ENCODE measurements at places on chromosomes 12 and 14.

DNA sequence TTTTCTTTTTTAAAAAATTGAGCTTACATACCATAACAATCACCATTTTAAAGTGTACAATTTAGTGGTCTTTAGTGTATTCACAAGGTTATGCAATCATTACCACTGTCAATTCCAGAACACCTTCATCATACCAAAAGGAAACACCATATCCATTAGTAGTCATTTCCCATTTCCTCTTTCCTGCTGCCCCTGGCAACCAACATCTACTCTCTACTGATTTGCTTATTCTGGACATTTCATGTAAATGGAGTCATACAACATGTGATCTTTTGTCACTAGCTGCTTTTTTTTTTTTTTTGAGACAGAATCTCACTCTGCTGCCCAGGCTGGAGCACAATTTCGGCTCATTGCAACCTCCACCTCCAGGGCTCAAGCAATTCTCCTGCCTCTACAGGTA, 66.8 kb upstream of the CFL2 start:
- DNase-seq = no peak

DNA sequence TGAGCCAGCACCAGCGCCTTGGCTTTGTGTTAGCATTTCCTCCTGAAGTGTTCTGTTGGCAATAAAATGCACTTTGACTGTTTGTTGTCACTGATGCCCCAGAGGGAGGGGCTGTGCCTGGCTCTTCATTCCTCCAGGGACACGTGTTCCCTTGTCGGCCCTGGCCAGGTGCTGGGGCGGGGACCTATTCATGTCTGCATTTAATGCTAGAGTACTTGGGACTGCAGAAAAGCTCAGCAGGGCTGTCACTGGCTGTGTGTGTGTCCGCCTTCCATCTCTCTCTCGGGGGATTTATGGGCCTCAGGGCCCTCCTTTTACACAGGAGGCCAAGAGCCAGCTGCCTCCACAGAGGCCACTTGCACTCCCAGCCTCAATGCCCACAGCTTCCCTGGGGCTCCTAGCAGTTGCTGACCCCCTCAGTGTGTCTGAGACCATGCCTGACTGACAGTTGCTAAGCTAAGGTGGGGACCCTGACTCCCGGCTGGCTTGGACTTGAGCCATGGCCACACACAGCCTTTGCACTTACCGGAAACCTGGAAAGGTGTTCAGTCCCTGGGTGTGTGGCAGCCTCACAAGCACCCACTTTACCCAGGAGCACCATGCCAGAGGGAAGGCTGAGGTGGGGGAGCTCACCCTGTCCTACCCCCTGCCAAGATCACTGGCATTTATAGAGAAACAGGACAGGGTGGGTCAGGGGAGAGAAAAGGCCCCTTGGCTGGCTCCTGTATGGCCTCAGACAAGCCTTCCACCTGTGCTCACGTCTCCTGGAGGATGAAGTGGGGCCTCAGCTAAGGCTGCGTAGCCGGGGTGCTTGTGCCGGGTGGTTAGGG, 27.8 kb downstream of the HIP1R start:
- no peak for DNase-seq

DNA sequence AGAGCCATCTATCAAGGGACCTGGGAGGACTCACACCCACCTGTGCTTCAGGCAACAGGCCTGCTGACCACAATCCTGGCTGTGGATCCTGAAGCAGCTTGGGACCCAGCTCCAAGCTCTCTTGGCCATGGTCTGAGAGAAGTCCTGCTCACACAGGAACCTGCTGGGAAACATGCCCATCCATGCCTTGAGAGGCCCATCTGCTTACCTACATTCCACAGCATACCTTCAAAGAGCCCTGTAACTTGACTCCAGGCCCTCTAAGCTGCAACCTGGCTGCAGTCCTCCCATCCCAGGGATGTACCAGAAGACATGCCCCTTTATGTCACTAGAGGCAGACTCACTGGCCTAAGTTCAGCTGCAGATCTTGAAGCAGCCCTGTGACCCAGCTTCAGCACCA, 61.7 kb upstream of the AMIGO2 start:
- DNase-seq = no peak

- no peak for DNase-seq
These were observed 690 bp upstream of the DTX3 start for GRCh38 chr12:57603815-57604453.

GRCh38 chr12:124954771-124955170, 34.2 kb downstream of the DHX37 start:
- no peak for DNase-seq

DNA sequence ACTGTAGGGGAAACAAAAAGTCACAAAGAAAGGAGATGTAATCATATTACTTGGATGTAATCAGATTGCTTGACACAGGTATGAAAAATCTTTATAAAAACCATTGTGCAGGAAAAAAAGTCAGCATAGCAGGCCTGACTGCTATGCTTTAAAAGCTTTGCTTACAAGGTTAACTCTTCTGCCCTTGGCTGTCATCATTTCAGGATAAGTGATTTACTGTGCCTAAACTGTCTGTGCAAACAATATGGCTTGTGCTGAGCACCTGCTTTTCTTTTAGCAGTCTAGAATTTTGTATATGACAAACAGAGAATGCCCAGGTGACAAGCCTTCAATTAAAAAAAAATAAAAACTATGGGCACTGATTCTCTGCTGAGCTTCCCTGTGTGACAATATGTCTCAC, 63.8 kb upstream of the PLEKHG7 start:
- DNase-seq = no peak

- no peak for DNase-seq
These were observed 403 bp upstream of the PNP start for GRCh38 chr14:20468764-20469241.

DNA sequence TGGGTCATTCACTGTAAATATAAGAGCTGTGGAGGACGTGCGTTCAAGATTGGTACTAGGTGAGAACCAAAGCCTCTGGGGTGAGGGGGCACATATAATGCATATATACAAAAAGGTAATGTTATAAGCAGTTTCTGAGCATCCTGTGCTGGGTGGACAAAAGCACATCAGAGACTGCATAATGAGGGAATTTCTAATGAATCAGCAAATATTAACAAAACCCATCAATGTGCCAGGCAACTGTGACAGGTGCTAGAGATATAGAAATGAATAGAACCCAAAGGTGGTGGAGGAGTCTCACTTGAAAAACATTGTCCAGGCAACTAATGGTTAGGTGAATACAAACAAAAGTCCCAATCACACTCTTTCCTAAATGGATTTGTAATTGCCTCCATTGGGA, 74.7 kb downstream of the GPR65 start:
- no peak for DNase-seq

DNA sequence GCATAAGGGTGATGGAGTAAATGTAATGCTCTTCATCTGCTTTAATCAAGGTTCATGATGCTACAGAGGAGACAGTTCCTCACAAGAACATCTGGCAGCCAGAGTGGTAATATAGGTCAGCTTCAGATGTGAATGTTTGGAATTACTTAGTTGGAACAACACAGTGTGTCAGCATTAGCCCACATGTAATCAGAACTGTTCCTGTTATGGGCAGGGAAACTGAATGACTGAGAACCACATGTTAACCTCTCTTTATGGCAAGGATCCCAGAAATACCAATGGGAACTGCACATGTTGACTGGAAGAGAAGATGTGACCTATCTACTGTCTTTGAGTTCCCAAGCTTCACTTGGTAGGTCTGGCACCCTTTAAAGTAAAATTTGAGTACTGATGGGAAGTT, 390.1 kb upstream of the PDE3A start:
- no peak for DNase-seq

DNA sequence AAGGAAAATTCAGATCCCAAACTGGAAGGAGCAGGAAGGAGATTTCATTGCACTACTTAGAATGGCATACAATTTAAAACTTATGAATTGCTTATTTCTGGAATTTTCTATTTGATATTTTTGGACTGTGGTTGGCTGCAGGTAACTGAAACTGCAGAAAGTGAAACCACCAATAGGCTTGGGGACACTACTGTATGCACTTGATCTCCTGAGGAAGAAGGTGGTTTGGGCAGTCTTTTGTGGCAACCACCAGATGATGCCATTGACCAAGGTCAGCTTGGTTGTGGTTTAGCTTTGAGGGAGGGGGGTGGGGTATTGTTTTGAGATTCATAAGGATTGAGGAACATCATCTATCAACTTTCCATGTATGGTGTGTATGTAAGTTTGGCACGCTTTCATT, 209.5 kb upstream of the STXBP6 start:
- DNase-seq = no peak

DNA sequence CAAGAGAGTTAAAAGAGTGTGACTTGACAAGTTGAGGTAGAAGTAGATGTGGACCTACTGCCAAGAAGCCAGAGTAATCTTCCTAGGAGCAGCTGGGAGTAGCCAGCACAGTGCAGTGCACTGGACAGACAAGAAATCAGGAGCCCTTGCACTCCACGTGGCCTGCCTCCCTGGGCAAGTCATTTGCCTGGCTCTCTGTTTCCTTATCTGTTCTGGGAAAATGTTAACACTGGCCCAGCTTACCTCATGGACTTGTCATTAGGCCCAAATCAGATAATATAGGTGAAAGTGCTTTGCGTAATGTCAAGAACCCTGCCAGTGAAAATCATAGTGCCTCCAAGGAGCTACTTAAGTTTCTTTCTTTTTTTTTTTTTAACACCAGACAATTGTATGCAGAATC, 19.2 kb downstream of the SLC7A8 start:
- DNase-seq = no peak

GRCh38 chr14:76916040-76916715, 90.0 kb downstream of the LRRC74A start:
- no peak for DNase-seq

GRCh38 chr14:88868558-88869159, 44.2 kb downstream of the TTC8 start:
- DNase-seq = no peak

GRCh38 chr12:55718015-55718414, 2.2 kb downstream of the BLOC1S1 start:
- DNase-seq = no peak

- DNase-seq = no peak
These were observed 57.6 kb upstream of the FZD10 start for GRCh38 chr12:130104571-130105106.

GRCh38 chr14:97028382-97028781, 231.2 kb downstream of the VRK1 start:
- no peak for DNase-seq

- no peak for DNase-seq
These were observed 168.7 kb downstream of the TTC7B start for GRCh38 chr14:90647473-90648005.

DNA sequence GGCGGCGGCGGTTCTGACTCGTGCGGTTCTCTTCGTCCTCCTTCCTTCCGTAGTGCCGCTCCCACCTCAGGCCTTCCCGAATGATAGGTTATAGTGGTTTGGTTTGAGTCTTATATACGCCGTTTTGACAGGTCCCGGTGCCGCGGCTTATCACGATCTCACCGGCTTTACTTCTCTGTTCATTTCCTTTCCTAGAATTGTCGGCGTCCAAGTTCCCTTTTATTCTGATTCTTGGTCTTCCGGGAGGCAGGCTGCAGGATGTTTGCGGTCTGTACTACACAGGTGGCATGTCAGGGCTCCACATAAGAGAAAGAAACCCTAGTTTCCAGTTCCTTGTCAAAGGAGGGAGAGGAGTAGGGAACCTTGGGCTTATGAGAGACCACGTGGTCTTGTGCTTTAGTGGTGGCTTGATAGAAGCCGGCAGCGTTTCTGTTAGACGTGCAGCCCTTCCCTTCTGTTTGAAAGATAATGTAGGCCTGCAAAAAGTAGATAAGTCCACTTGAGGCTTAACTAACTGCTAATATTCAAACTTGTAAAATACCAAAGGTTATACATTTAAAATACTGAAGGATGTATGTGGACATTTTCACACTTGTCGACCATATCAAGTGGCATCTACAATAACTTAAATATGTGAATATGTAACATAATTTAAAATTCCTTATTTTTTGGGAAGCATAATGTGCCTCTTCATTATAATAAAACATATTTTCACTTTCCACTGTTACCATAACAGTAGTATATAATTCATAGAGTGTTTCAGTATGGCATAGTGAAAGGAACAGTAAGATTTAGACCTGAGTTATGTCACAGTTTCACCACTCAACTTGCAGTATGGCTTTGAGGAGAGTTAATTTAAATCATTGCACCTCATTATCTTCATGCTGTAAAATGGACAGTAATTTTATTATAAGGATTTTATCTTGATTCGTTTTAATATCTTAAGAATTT, 804 bp downstream of the USP15 start:
- peak; percentile 4 for DNase-seq

DNA sequence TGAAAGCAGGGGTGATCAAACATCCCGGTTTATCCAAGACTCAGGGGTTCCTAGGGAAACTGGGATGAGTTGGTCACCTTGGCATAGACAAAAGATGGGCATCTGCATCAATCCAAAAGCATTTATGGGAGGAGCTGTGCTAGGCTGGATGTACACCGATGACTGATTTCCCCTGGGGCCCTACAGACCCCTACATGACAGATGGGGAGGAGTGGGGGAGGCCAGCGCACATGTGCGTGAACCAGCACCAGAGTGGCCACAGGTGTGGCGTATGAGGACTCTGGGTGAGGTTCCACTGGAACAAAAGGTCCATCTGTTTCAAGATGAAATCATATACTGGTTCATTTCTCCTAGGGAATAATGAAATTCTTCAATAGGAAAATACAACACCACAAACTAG, 210.4 kb downstream of the ITPR2 start:
- no peak for DNase-seq

GRCh38 chr12:28620281-28620680, 430.0 kb downstream of the CCDC91 start:
- DNase-seq = no peak

DNA sequence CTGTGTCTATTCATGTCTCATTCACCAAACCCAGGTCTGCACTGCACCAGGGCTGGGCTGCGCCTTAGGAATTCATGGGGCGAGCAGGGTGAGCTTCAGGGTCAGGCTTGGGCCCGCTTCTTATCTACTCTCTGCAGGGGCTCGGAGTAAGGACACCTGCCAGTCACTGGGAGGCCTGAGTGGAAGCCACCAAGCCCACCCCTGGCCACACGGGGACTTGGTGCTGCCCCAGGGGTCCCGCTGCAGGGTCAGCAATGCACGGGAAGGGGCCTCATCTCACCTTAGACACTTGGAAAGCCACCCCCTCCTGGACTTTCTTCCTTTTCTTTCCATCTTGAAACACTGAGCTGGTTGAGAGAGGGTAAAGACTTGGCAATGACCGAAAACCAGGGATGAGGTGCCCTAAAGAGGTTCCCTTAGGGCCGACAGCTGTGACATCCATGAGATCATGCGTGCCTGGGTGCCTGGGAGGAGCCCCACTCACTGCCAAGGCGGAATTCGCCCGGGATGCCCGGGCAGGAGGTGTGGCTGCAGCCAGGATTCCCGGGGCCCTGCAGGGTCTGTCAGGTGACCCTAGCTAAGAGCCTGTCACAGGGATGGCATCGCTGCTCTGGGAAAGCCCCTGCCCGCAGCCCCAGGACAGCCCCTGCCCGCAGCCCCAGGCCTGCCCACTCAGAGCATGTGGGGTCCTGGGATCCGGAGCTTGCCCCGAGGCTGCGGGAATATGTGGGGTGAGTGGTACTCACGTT, 45.5 kb upstream of the EML1 start:
- DNase-seq = no peak

DNA sequence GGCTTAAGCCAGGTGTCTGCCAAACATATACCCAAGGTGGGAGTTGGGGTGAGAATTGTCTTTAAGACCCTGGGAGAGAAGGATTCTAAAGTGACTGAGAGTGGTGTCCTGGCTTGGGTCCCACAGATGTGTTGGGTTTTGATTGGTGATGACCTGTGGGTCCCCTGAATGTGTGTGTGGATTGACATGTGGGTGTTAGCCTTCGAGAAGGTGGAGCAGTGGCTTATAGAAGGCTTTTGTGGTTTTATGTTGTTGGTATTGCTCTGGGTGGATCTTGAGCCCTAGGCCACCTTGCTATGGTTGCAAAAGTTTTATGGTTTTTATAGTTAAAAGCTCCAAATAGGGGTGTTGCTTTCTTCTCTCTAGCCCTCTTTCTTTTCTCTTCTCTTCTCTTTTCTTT, 29.7 kb downstream of the PLEKHG3 start:
- no peak for DNase-seq
